DMS79 treated with DMSO at 0.1 percent for 48 hours (cell line): ENCODE measurements at places on chromosomes 1 and 21.

DNA sequence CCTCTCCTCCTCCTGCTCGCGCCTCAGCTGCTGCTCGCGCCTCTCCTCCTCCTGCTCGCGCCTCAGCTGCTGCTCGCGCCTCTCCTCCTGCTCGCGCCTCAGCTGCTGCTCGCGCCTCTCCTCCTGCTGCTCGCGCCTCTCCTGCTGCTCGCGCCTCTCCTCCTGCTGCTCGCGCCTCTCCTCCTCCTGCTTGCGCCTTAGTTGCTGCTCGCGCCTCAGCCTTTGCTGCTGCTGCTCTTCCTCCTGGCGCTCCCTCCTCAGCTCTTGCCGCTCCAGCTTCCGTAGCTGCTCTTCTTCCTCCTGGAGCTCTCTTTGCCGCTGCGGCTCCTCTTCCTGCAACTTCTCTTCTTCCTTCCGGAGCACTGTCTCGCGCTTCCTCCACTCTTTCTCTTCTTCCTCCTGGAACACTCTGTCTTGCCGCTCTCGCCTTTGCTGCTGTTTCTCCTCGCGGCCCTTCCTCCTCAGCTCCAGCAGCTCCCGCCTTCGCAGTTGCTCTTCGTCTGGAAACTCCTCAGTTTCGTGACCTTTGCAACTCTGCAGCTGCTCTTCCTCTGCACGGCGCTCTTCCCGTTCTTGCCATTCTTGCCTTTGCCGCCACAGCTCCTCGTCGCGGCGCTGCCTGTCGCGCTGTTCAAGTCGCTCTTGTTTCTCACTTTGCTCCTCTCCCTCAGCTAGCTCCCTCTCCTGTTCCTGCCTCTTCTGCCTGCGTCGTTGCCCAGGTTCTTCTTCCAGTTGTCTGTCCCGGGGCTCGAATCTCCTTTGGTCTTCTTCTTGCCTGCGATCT lies 3.0 kb downstream of the TCHH start:
- DNase-seq: no peak

- DNase-seq: no peak
These were observed 1.0 kb upstream of the OR10J4 start for GRCh38 chr1:159430985-159431384.

DNA sequence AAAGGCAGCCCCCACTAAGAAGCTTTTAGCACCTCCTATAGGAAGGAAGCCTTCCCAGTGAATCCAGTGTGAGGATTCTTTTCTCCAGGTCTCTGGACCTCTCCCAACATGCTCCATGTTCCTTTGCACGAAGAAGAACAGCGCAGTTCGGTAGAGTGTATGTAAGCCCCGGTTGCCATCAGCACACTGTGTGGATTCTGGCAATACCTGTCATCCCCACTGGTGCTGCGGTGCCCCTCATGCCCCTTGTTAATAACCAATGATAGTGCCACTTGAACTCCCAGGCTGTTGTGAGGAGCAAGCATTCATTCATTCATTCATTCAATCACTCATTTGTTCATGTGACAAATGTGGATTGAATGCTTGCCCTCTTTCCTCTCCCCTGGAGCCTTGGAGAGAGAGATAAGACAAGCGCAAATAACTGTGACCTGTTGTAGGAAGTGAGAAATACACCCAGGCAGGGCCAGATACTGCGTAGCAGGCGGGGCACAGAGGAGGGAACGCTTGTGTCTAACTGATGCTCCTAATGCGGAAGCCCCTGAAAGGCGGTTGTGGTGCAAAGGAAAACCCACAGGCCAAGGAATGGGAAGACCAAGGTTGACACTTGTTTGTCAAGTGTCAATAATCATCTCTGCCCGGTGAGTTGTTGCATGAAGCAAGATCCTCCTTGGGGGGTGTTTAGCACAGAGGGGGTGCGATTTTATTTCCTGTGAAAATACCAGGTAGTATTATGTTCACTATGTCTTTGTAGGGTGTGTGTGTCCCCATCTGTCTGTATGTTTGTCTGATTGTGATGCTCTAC lies 9.8 kb downstream of the LGR6 start:
- no peak for DNase-seq

GRCh38 chr1:230231774-230232145 lies 164.7 kb downstream of the GALNT2 start:
- peak; percentile 64 for DNase-seq

DNA sequence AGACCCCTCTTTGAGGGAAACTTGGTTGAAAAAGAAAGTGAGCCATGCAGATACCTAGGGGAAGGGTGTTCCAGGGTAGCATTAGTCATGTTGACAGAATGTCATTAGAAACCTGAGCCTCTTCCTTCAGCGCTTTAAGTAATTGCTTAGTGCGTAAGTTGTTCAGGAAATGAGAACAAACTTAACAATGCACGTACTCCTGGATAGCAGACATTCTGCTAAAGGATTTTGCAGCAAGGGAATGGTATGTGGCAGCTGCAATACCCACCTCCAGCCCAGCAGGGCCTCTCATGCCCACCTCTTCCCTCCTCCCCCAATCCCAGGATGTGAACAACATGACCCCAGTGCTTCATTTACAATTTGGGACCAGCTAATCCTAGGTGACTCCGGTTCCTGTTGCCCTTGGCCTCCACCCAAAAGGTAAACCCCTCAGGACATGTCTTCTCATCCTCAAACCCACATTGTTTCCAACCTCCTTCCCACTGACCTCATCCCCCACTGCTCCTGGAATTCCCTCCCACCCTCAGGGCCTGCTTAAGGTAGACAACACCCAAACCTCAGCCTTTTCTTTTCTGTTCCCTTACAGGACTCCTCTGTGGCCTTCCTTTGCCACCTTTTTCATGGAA lies 98.0 kb upstream of the BCAR3 start:
- no peak for DNase-seq

DNA sequence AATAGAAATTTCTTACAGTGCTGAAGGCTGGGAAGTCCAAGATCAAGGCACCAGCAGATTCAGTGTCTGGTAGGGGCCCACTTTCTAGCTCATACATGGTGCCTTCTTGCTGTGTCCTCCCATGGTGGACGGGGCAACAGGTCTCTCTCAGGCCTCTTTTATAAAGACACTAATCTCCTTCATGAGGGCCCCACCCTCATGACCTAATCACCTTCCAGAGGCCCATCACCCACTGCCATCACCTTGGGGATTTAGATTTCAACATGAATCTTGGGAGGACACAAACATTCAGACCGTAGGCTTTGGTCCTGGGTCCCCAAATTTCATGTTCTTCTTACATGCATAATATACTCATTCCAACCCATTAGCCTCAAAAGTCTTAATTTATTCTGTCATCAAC lies 71.5 kb downstream of the PGM1 start:
- DNase-seq: no peak

DNA sequence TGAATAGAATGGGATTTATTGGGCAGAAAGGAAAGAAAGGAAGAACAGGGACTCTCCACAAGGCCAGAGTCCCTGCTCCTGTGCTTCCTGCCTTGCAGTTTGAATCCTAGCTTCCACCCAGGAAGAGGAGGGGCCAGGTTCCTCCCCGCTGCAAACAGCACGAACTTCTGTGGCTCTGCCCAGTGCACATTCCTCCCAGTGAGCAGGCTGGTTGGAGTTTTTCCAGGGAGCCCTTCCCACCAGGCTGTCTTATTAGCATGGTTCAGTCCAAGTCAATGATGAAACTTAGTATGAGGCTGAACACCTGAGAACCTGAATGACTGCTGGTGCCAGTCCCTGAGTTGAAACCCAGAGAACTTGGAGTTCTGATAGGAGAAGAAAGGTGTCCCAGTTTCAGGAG lies 247.2 kb downstream of the DUSP10 start:
- no peak for DNase-seq
